ENCODE measurements at places on chromosomes 6 and 20.

DNA sequence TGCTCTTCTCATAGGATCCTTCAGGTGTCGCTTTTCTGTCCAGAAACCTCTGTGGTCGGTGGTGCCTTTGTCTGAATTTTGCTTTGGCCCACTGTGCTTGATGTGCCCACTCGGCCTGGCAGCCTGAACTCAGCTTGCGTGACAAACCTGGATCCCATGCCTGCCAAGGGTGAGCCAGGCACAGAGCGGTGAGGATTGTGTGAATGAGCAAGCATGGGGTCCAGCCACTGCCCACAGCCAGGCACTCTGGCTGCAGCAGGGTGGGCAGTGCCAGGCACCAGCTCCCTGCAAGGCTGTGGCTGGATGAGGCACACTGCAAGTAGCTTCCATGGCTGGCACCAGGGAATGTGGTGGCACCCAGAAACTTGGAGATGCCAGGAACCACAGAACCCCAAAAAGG lies 110.3 kb downstream of the THEMIS start:
- DNase-seq, result no peak

DNA sequence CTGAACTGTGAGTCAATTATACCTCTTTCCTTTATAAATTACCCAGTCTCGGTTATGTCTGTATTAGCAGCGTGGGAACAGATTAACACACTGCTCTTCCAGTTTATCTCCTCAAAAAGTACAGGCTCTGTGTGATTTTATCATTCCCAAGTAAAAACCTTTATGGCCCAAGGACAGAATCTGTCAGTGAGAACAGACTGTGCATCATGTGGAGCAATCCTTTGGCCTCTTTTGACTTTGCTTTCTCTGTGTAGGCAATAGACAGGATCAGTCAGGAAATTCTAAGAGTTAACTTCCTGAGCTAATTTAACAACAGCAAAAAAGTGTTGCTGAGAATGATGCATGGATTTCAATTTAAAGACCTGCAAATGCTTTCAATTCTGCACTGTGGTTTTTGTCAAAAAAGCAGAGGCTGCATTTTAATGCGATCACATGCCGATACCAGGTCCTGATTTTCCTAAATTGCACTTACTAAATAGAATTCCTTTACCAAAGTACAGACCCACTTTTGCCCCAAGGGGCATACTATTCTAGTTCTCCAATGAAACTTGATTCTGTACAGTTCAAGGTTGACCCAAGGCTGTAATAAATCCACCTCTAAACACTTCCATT lies 246.7 kb upstream of the MARCKS start:
- DNase-seq, result no peak

DNA sequence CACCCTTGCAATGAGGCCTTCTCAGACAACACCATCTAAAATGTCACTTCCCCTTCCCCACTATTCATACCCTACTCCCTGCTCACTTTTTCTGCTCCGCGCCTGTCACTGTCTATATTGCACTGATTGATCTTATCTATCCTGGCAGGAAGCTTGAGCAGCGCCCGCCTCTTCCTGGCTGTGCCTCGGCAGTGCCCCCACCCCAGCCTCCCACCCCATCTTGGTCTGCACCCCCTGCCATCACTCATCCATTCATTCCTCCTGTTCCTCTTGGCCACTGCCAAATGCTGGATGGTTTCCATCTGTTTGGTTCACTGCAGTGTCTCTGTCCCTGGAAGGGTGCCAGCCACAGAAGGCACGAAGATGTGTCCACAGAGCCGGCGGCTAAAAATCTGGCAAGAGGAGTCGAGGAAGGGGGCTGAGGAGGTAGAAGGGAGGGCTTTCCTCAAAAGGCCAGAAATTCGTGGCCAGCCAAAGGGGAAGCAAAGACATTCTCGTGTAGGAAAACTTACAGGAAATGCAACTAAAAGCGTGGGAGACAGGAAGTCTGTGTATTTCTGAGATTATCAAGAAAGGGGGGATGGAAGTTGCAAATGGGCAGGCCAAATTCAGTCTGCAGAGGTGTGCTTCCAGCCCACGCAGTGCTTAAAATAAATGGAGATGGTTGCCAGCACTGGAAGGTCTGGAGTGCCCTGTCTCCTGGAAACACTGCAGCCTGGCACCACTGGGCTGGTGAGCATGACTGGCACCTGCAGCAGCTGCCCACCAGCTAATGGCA lies 27.6 kb downstream of the SYNJ2 start:
- peak; percentile 76 for DNase-seq

GRCh38 chr6:97813889-97814567 lies 531.0 kb upstream of the MMS22L start:
- no peak for DNase-seq

- no peak for DNase-seq
Observed at GRCh38 chr6:137491478-137491877, 2.7 kb downstream of the OLIG3 start.

- DNase-seq, result peak; percentile 47
Observed at GRCh38 chr6:33132081-33132524, 56.3 kb downstream of the HLA-DPB1 start.

DNA sequence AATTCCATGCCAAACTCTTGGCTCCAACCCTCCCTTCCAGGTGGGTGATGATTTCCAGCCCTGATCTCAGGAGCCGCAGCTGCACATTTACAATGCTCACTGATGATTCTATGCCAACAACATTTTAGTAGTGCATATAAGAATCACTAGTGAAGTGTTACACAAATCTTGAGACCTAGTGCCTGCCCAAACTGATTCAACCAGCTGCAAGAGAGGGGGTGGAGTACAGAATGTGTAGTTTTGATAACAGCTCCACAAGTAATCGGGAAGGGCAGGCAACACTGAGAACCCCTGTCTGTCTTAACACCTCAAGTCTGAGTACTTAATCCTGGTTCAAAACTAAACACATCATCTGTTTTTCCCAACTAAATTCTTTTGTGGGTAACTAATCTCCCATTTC lies 91.7 kb downstream of the PRDM1 start:
- no peak for DNase-seq

GRCh38 chr20:37866051-37866450 lies 36.9 kb upstream of the VSTM2L start:
- no peak for DNase-seq

DNA sequence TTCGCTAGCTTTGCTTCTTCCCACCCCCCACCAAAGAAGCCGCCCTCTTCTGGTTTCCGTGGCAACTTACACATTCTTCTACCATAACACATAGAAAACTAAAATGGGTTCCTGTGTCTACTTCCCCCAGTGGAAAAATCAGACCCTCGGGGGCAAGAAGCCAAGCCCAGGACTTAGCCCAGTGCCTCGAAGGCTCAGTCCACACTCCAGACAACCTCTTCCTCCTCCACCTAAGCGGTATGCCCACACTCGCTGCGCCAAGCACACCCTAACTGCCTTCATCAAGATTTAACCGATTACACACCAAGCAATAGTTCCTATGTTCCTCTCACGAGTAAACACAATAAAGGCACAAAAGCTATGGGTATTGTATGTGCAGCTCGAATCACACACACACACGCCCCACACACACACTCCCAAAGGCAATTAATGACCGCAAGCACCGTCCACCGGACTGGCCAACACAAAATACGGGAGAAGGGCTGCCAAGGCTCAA lies 537 bp downstream of the PPIL4 start:
- peak; percentile 54 for DNase-seq

GRCh38 chr6:72798196-72798595 lies 176.3 kb downstream of the KCNQ5 start:
- DNase-seq, result no peak

GRCh38 chr6:10800810-10801209 lies 37.5 kb downstream of the MAK start:
- peak; percentile 32 for DNase-seq

DNA sequence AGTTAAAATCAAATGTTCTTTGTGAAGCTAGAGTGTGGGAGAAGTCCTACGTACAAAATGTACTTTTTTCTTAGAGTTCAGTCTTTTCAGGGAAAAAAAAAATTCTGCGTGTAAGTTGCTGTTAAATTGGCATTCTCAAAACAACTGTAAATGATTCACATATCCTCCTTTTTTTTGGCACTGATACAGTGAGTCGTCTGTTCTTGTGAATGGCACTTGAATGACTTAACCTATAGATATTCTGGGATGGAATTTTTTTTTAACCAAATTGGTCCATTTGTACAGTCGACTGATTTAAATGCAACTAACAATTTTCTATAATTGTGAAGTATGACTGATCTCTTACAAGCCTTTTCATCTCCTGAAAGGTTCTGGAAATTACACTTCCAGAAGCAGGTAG lies 5.5 kb upstream of the JAG1 start:
- peak; percentile 56 for DNase-seq

GRCh38 chr6:41189967-41190366 lies 11.0 kb downstream of the TREML2 start:
- no peak for DNase-seq

DNA sequence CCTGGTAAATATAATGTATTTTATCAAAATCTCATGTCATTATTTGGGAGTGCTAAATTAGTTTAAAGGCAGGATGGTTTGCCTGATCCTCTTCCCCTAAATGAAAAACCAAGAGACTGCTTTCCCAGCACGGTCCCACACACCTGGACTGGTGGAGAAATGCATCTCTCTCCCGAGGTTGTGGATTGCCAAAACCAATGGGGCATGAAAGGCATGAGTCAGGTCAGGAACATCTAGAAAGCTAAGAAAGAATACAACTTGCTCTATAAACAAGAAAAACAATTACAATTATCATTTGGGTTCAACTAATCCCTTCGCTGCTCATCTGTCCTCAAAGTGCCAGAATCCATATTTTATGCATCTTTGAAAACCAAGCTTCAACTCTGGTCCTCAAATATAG lies 308.3 kb upstream of the IRAK1BP1 start:
- no peak for DNase-seq

- no peak for DNase-seq
Observed at GRCh38 chr6:6926856-6927255, 180.9 kb upstream of the RREB1 start.

DNA sequence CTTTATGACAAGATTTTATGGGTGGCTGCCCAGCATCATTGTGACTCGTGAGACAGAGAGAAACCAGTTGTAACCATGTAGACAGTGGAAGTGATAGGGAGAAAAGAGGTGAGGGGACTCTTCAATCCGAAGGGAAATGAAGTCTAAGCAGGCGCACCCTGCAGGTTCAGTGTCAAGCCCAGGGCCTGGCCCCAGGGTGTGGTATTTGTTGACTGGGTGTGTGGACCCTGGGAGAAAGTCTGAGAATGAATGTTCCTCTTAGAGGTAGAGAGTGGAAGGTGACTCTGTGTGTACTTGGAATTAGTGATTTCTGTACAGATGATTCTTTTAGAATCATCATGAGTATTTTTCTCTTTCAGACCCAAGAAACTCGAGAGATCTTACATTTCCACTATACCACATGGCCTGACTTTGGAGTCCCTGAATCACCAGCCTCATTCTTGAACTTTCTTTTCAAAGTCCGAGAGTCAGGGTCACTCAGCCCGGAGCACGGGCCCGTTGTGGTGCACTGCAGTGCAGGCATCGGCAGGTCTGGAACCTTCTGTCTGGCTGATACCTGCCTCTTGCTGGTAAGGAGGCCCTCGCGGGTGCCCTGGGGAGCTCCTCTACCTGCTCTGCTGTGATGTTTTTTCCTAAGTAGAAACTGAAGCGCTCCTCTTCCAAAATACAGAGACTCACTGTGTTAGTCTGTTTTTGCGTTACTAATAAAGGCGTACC lies 68.0 kb downstream of the PTPN1 start:
- DNase-seq, result no peak

DNA sequence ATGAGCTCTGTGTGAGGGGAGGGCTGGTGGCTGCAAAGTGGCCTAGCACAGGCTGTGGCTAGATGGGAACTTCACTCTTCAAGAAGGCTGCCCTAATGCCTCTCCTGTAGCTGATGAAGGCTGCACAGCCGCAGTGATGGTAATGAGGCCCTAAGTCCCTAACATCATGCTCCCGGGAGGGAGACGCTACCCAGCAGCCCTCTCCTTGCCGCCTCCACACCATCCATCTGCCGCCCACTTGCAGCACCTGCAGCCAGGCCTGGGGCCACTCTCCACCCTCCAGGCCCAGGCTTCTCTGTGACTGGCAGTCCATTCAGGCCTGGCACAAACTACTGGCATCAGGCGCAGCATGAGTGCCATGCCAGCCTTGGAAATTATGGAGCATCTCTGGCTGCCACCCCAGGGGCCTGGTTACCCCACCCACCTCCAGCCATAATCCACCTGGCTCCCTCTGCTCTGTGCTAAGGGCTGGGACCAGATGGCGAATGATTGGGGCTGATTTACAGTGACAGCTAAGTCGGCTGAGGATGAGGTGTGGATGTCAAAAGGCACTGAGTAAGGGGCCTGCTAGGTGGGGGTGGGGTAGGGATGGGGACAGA lies 284.2 kb downstream of the LRFN2 start:
- DNase-seq, result no peak

GRCh38 chr6:142726616-142727015 lies 218.4 kb downstream of the HIVEP2 start:
- no peak for DNase-seq

DNA sequence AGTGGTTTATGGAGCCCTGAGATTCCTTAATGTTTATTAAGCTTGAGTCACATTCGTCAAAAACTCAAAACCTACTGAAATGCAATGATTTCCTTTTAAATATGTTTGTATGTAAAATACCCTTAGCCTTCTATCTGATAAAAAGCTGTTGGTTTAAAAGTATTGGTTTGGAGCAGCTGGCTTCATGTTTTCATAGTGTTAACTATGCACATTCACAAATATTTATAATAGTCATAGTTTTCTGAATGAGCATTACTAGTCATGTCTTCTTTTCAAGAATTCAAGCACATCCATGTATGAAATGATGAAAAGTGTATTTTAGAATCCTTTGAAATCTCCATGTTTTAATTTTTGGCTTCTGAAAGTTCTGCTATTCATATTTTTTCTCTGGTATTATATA lies 558.6 kb downstream of the UTRN start:
- DNase-seq, result no peak

Measured in foreskin fibroblast (primary cell).